ENCODE measurements at places on chromosomes 5 and 9.
A peak's percentile ranks its signal among the peaks of the same experiment; 100 is the strongest.

DNA sequence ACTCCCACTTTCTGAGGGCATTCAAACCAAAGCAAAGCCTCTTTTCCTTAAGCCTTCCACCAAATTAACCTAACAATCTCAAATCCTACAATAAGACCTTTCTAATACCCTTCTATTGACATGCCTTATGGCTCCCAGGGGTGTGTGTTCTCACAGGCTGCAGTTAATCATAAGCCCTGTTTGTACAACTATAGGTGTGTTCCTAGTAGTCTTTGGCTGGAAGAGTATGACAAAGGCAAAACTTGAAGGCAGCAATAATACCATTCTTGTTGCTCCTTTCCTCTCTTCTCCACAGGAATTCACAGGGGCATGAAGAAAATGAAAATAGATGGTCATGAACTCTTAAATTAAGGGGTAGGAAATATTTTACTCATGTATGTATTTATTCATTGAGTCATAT lies 10.9 kb upstream of the FBXO38 start:
- no peak for DNase-seq

- no peak for DNase-seq
Measured at GRCh38 chr5:58523956-58524355, 32.7 kb downstream of the GAPT start.

- DNase-seq, result no peak
Measured at GRCh38 chr9:87516222-87516925, 18.7 kb downstream of the DAPK1 start.

GRCh38 chr5:149237662-149238061 lies 34.0 kb upstream of the AFAP1L1 start:
- no peak for DNase-seq

DNA sequence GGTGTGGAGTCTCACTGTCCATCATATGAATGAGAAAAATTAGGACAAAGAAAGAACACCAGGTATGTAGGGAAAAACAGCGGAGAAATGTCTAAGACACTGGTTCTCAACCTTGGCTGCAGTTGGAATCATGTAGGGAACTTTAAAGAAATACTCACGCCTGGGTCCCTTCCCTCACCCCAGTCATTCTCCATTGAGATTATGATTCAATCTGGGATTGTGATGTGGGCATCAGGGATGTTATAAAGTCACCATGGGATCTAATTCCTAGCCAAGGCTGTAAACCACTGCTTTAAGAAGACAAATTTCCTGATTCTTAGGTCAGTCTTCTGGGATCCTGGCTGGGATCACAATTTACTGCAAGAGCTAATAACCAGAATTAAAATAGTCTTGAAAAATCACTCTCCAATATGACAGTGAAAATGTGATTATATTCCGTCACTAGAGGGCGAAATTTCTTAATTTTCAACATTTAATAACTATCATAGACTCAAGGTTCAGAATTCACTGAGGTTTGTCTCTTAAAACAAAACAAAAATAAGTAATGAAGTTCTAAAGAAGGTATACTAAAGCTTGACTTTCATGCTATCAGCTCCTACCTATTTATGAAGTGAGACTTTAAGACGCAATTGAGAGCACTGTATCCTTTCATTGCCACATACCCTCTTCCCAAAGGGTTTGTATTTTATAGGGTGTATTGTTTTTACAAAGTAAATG lies 60.5 kb downstream of the GLDC start:
- peak; percentile 51 for DNase-seq

DNA sequence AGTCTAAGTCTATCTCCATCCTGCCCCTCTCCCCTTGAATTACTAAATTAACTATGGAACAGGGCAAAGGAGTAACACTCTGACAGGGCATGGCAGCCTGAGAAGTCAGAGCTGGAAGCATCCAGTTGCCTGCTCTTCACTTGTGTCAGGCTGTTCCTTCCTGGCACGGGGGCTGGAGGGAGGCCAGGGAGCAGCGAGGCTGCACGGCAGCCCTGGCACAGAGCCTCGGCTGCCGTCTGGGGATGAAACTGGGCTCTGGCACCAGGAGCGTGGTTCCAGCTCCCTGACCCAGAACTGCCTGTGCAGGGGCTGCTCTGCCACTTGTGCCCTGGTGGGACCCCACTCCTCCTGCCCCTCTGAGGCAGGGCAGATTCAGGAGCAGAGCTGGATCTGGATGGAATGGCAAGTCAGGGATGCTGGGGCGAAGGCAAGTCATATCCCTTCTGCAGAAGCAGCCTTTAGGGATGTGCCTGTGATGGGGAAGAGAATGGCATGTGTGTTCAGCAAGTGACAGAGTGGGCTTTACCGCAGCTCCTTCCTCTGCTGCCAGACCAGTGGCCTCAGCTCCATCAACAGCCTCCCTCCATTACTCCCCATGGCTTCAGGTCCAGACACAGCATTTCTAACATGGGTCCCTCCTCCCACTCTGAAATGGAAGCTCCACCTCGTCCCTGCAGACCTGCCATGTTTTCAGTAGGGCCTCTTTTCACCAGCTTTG lies 42.2 kb upstream of the PDE8B start:
- no peak for DNase-seq

DNA sequence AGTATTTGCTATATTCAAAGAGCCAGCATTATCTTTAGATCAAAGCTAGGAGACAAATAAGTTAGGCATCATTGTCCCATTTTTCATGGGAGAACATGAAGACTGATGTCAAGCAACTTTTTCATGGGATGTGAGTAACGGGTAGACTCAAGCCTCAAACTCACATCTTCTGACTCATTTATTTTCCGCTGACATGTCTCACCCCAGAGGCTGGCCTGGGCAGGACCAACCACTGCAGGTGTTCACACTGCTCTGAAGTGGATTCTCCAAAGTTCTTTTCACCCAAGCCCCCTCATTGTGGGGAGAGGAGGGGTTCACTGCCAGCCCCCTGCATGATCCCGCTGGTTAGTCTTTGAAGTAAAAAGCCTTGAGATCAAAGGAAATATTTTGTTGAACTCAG lies 34.9 kb upstream of the BASP1 start:
- no peak for DNase-seq

- no peak for DNase-seq
Measured at GRCh38 chr5:138597661-138598400, 22.6 kb upstream of the HSPA9 start.

DNA sequence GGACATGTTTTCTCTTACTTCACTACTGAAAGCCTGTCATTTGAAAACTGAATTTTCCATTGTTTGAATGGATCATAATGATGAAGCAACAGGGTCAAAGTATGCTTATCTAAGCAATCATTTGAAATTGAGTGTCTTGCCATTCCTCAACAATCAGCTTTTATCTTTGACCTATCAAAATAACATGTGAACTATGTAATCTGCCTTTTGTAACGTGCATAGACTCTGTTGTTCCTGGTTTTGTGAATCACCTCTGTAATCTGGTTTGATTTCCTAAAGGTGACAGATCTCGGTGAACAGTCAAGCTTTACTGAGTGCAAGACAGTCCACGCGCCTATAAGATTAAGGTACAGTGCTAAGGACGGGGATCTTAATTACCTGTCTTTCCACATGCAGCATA lies 3.3 kb downstream of the MEF2C start:
- DNase-seq, result no peak

DNA sequence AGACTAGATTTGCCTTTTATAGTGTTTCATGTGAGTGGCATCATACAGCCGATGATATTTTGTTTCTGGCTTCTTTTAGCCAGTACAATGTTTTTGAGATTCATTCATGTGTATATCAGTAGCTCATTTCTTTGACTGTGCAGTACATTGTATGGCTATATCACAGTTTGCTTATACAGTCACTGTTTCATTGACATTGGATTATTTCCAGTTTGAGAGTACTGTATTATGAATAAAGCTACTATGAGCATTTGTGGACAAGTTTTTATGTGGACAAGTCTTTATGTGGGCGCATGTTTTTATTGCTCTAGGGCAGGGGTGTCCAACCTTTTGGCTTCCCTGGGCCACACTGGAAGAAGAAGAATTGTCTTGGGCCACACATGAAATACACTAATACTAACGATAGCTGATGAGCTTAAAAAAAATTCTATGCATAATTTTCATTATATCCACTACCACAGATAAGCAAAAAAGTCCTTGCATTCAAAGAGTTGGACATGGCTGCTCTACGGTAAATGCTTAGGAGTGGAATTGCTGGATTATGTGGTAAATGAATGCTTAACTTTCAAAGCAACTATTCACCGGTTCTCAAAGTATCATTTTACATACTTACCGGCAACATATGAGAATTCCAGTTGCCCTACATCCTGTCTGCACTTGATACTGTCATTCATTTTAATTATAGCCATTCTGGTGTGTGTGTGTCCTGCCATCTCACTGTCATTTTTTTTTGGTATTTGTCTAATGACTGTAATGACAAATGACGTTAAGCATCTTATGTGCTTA lies 177.8 kb downstream of the RGS3 start:
- no peak for DNase-seq

GRCh38 chr9:21506626-21507482 lies 24.7 kb upstream of the IFNE start:
- no peak for DNase-seq

DNA sequence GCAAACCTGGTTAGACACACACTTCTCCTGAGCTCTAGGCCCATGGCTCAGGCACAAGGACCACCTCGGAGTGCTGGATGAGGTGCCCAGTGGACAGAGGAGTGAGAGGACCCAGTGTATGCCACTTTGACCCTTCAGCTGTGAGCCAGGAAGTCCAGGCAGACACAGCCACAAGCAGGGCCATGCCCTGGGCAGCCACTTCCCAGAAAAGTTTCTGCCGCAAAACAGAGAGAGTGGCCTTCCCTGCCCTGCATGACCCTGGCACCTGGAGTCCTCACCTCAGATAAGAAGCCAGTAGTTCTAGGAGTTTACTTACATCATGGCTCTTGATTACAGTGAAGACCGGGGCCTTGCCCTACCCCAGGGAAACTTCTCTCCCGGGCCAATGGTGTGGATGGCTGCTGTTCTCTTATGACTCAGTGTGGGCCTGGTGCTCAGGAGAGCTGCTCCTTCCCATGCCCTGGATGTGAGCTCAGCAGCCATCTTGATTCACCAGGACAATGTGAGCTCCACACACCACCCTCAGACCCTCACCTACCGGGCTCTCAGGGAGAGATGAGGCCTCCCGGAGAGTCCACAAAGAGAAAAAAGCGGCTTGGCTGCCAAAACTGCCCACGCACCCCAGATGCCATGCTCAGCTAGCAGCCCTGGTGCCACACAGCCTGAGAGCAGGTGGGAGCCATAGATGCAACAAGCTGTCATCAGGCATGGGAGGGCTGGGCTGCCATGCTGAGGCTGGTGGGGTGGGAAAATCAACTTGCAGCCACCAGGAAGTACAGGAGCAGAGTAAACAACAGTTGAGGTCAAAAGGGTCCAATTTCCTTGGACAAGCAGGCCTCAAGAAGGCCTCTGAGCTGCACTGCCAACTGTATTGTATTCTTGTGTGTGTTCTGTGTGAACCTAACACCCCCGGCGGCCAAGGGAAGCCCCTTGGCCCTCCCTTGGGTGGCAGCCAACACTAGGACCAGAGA lies 11.7 kb upstream of the IRF1 start:
- DNase-seq, result peak; percentile 69

DNA sequence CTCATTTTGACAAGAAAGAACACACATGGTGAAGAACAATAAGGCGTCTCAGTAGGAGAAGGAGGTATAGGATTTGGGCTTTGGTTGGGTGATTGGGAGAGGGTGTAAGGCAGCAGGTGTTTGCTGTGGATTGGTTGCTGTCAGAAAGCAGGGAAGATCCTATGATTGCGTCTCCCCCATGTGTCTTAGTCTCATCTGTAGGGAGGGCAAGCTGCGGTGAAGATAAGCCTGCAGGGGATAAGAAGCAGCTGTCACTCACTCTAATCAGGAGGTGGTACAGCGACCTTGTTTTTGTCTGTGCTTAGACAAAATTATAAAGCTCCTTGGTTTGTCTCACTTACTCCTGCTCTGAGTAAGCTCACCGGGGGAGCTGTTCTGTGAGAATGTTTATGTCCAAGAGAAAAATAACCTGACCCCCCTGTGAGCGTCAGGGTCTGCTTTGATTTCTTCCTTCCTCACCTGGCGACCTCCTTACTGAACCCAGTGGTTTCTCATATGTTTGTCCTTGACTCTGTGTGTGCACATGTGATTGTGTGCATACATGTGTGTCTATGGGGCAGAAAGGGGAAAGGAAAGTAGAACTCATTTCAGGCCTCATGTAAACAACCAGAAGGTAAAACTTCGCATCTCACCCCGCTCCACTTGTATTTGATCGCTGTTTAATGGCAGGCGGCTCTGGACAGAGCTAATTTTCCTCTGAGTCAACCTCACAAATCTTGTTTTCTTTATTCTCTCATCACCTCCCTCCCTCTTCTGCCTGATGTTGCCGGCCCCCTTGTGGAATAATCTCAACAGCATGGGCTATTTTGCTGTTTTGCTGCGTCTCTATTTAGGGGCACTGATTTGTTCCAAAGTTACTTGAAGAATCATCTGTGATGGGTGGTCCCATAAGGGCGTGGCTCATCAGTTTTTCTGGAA lies 105.6 kb downstream of the TENT4A start:
- no peak for DNase-seq

DNA sequence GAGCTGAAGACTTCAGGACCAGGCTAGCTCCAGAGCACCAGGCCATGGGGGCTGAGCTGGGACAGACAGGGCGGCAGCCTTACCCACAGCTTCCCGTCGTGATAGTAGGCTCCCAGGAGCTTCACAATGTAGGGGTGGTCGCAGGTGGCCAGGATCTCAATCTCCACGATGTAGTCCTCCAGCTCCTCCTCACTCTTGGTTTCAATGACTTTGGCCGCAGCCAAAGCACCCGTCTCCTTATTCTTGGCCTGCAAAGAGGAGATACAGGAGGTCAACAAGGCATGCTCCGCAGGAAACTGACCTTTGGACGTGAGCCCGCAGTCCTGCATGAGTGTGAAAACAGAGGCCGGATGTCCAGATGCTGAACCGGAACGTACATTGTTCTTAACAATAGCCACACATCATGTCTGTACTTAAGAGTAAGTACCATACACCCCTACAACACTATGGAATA lies 31.5 kb downstream of the STK10 start:
- DNase-seq, result no peak

- DNase-seq, result no peak
Measured at GRCh38 chr9:90393365-90394152, 249.1 kb downstream of the DIRAS2 start.

GRCh38 chr5:181037365-181037861 lies 2.7 kb upstream of the BTNL9 start:
- no peak for DNase-seq

GRCh38 chr5:6759401-6759800 lies 46.2 kb downstream of the TENT4A start:
- DNase-seq, result peak; percentile 49

- DNase-seq, result no peak
Measured at GRCh38 chr9:91942201-91942600, 7.8 kb downstream of the ROR2 start.

GRCh38 chr5:76406673-76407072 lies 3.6 kb downstream of the IQGAP2 start:
- no peak for DNase-seq

All from kidney (tissue), 22 donors.